CD4-positive, alpha-beta T cell (primary cell): ENCODE measurements at places on chromosomes 5 and 9. TPM values are rescaled to one million over a fixed set of nuclear protein-coding genes. Genes with fewer than 3 reads are reported as not detected.

The PRR16 gene
- total RNA-seq, result not detected

The RELL2 gene
- 10.9 TPM for total RNA-seq

The GGTA1 gene
- total RNA-seq, result not detected

The CARTPT gene
- not detected for total RNA-seq

The PCDHGC4 gene
- total RNA-seq, result not detected

The BTNL8 gene
- total RNA-seq, result not detected

The SLC45A2 gene
- not detected for total RNA-seq

The SV2C gene
- 0.08 TPM for total RNA-seq

The ELAVL2 gene
- not detected for total RNA-seq

The DRD1 gene
- not detected for total RNA-seq

The CCDC171 gene
- 1.1 TPM for total RNA-seq

The NOL6 gene
- 30.5 TPM for total RNA-seq

The PSD2 gene
- total RNA-seq, result not detected

The CAVIN4 gene
- total RNA-seq, result 0.08 TPM

The SCGB3A1 gene
- total RNA-seq, result not detected

The COL27A1 gene
- 1.2 TPM for total RNA-seq

The NUTM2F gene
- total RNA-seq, result not detected

The WASHC1 gene
- total RNA-seq, result 10.9 TPM

The SLC27A4 gene
- 2.2 TPM for total RNA-seq

The PCDH12 gene
- not detected for total RNA-seq

The C5orf47 gene
- total RNA-seq, result not detected

The HMGCS1 gene
- 52.7 TPM for total RNA-seq

The PDE6A gene
- total RNA-seq, result not detected

The MLANA gene
- total RNA-seq, result not detected

The PCDHA3 gene
- total RNA-seq, result not detected

The PLAC8L1 gene
- total RNA-seq, result 0.56 TPM

The ELOVL7 gene
- not detected for total RNA-seq

The PCDHB8 gene
- total RNA-seq, result not detected

The C9 gene
- not detected for total RNA-seq

The TEX48 gene
- total RNA-seq, result not detected

The LRRC14B gene
- 0.14 TPM for total RNA-seq

The CDH18 gene
- total RNA-seq, result not detected
